ENCODE measurements at places on chromosomes 2 and 18. TPM values are rescaled to one million over a fixed set of nuclear protein-coding genes. Genes with fewer than 3 reads are reported as not detected.

GRCh38 chr2:41828052-41828643 is 219.7 kb upstream of the PKDCC start:
- H3K36me3 ChIP-seq, result no peaks in the 10 kb centered on the region
- no peaks in the 10 kb centered on the region for H3K27me3 ChIP-seq
- no peak overlapping the region for H3K27ac ChIP-seq

- peak overlapping the region; percentile 37 for H3K27ac ChIP-seq
- H3K4me3 ChIP-seq, result no peak overlapping the region
- H3K4me1 ChIP-seq, result peaks cover 21% of the 10 kb centered on the region
- H3K36me3 ChIP-seq, result no peaks in the 10 kb centered on the region
- no peak for DNase-seq
These were observed 70.5 kb downstream of the FMNL2 start for GRCh38 chr2:152405206-152406118.

Gene ALPP
- total RNA-seq, result 0.06 TPM

Gene MATN3
- total RNA-seq, result 3.5 TPM

Gene TRAPPC12
- 56.3 TPM for total RNA-seq

DNA sequence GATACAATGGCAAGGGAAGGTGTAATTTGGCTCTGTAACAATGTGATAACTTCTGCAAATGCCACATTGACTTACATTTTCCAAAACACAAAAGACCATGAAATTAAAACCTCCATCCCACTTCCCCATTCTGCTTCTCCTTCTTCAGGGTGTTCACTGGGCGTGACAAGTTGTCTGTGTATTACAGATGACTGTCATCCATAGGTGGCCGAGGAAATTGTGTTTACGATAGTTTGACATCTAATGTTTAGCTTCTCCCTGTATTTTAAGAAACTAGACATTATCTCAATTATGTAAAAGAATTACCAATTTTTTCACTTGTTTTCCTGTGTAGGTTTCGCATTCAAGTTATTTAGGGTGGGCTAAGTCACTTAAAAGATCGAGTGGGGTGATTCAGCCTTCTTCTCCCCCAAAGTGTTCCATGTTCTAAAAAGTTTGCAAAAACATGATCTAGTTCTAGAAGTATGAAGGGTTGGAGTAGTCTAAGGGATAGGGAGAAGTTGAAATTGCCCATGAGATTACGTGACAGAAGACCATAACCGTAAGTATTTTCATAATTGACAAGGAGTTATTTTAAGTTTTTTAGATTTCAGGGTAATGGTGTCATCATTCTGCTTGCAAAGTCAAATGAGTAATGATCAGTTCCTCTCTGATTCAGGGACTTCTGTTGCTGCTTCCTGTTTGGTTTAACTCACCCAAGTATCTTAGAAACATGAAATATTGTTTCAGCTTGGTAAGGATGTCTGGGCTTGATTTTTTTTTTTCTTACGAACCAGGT is 25.2 kb upstream of the CYTIP start:
- no peak overlapping the region for H3K27ac ChIP-seq
- DNase-seq, result no peak
- H3K4me3 ChIP-seq, result no peak overlapping the region
- H3K27me3 ChIP-seq, result no peaks in the 10 kb centered on the region

DNA sequence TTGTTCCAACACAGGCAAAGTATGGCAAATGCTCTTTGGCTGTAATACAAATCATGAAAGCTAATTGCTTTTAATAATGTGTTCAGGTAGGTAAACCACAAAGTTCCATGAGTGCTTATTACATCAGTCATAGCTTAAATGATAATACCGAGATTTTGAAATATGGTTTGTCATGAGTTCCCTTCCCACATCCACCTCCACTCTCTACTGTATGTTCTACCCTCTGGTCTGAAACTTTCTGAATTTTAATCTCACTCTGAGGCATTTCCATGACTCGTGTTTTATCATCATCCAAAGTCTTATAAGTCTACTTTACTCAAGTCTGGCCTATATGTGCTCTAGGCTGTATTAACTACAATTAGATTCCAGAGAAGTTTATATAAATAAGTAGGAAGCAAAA is 354.8 kb downstream of the AKAIN1 start:
- H3K36me3 ChIP-seq, result no peaks in the 10 kb centered on the region
- DNase-seq, result no peak
- H3K27me3 ChIP-seq, result no peaks in the 10 kb centered on the region
- H3K27ac ChIP-seq, result no peak overlapping the region
- no peaks in the 10 kb centered on the region for H3K4me1 ChIP-seq

- no peaks in the 10 kb centered on the region for H3K4me1 ChIP-seq
- H3K4me3 ChIP-seq, result no peak overlapping the region
- H3K36me3 ChIP-seq, result no peaks in the 10 kb centered on the region
- no peak overlapping the region for H3K27ac ChIP-seq
These were observed 202.4 kb downstream of the PIK3C3 start for GRCh38 chr18:42157420-42157819.

- DNase-seq, result no peak
- H3K27ac ChIP-seq, result no peak overlapping the region
- no peaks in the 10 kb centered on the region for H3K4me1 ChIP-seq
- H3K27me3 ChIP-seq, result no peaks in the 10 kb centered on the region
- no peak overlapping the region for H3K4me3 ChIP-seq
These were observed 324.6 kb downstream of the CCDC178 start for GRCh38 chr18:33115917-33116316.

DNA sequence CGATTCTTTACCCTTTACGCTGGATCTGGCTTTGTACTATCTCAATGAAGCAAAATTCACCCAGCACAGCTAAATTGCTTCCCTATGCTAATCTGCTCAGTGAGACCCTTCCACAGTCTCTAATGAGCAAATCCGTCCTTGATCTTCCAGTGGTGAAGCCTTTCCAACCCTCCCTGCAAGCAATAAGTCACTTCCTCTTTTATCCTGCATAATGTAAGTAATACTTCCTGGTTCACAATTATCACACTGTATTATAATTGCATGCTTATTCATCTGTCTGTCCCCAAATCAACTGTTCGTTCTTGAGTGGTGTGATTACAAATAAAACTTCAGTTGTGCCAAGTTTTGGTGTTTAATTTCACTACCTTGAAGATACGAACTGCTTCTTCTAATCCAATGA is 404.0 kb downstream of the ADCYAP1 start:
- no peak for DNase-seq
- H3K36me3 ChIP-seq, result no peaks in the 10 kb centered on the region
- no peaks in the 10 kb centered on the region for H3K27me3 ChIP-seq
- no peak overlapping the region for H3K4me3 ChIP-seq
- no peak overlapping the region for H3K27ac ChIP-seq
- H3K4me1 ChIP-seq, result no peaks in the 10 kb centered on the region

DNA sequence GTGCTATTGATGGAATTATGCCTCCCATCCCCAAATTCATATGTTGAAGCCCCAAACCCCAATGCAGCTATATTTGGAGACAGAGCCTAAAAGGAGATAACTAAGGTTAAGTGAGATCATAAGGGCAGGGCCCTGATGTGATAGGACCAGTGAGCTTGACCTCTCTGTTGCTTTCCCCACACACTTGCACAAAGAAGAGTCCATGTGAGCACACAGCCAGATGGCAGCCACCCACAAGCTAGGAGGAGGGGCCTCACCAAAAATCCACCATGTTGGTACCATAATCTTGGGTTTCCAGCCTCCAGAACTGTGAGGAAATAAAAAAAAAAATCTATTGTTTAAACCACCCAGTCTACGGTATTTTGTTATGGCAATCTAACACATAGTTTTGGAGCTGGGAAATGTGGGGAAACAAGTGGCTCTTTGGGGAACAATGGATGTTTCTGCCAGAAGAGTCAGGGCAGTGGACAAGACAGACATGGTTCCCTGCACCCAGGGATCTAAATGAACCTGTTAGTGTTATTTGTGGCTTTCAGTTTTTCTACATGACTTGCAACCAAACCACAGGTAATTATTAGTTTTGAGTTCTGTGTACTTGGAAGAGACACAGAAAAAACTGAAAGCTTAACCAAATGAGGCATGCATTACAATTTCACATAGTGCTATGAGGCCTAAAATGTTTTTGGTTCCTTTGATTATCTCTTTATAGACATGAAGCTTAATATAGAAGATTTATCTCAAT is 259.1 kb downstream of the LTBP1 start:
- H3K4me3 ChIP-seq, result no peak overlapping the region
- no peaks in the 10 kb centered on the region for H3K36me3 ChIP-seq
- H3K4me1 ChIP-seq, result no peaks in the 10 kb centered on the region
- DNase-seq, result no peak
- no peaks in the 10 kb centered on the region for H3K27me3 ChIP-seq
- no peak overlapping the region for H3K27ac ChIP-seq

- no peak overlapping the region for H3K27ac ChIP-seq
- H3K36me3 ChIP-seq, result no peaks in the 10 kb centered on the region
- no peaks in the 10 kb centered on the region for H3K4me1 ChIP-seq
- DNase-seq, result no peak
These were observed 336.2 kb downstream of the ZEB2 start for GRCh38 chr2:144183727-144184126.

DNA sequence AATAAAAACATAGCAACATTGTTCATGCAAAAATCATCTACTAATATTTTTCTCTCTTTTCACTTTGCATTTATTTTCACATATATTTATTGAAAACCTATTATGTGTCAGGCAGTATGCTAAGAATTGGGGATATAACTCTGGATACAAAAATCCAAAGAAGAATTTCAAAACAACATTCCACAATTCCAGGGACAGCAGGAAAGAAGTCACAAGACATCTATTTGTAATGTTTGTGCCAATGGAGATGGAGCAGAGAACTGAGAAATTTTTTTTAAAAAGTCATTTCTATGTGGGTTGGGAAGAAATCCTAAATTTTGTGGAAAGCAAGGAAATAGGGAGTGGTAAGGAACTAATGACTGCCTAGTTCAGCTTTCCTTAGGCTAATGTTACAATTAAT is 128.6 kb upstream of the TLK1 start:
- H3K27me3 ChIP-seq, result no peaks in the 10 kb centered on the region
- no peak overlapping the region for H3K4me3 ChIP-seq
- no peak overlapping the region for H3K27ac ChIP-seq
- DNase-seq, result no peak
- H3K4me1 ChIP-seq, result peaks cover 5% of the 10 kb centered on the region

DNA sequence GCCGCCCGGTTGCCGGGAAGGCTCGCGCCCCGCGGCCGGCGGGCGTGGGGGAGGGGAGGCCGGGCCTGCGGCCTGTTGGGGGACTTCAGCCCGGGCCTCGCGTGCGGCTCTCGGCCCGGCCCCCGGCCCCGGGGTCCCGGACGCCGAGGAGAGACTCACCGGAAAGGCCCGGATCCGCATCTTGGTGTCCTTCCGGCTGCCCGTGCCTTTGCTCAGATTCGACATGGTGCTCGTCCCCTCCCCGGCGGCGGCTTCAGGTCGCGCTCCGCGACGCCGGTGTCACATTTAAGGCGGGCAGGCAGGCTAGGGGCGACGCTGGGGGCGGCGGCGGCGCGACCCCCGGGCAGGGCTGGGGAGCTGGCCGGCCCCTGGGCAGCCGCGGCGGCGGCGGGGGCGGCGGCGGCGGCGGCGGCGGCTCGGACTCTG is 365 bp downstream of the CUL3 start:
- peak; percentile 68 for DNase-seq
- no peaks in the 10 kb centered on the region for H3K27me3 ChIP-seq
- H3K4me1 ChIP-seq, result peaks cover 23% of the 10 kb centered on the region
- H3K4me3 ChIP-seq, result peak overlapping the region; percentile 74
- peaks cover 4% of the 10 kb centered on the region for H3K36me3 ChIP-seq
- peak overlapping the region; percentile 84 for H3K27ac ChIP-seq

GRCh38 chr2:232976666-232977437 is 36.2 kb downstream of the NGEF start:
- no peaks in the 10 kb centered on the region for H3K4me1 ChIP-seq
- H3K4me3 ChIP-seq, result no peak overlapping the region
- H3K36me3 ChIP-seq, result no peaks in the 10 kb centered on the region
- no peaks in the 10 kb centered on the region for H3K27me3 ChIP-seq
- DNase-seq, result no peak

- H3K27me3 ChIP-seq, result no peaks in the 10 kb centered on the region
- H3K27ac ChIP-seq, result no peak overlapping the region
- H3K4me1 ChIP-seq, result no peaks in the 10 kb centered on the region
- no peak overlapping the region for H3K4me3 ChIP-seq
- DNase-seq, result no peak
These were observed 359.3 kb downstream of the CMPK2 start for GRCh38 chr2:6506361-6506794.

GRCh38 chr18:52343138-52343537 is 3.1 kb downstream of the DCC start:
- peak; percentile 39 for DNase-seq
- peak overlapping the region; percentile 67 for H3K4me3 ChIP-seq
- H3K4me1 ChIP-seq, result peaks cover 23% of the 10 kb centered on the region
- H3K27me3 ChIP-seq, result peaks cover 6% of the 10 kb centered on the region
- no peaks in the 10 kb centered on the region for H3K36me3 ChIP-seq

Gene HOXD1
- total RNA-seq, result 2.7 TPM

DNA sequence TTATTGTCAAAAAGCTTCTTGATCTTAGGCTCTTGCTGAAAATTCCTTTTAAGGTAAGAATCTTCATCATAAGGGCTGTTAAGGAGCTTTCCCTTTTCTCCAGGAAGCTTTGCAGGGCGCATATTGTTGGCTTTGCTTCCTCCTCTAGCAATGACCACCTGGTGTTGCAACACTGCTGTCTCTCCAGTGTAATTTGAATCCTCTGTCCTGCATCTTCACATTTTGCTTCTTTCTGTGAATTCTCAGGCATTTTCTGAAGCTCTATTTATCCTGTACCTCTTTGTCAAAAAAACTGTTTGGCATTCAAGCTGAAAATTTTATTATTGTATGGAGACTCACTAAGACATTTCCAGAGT is 533.1 kb upstream of the CHAC2 start:
- no peaks in the 10 kb centered on the region for H3K27me3 ChIP-seq
- no peak overlapping the region for H3K4me3 ChIP-seq
- DNase-seq, result no peak
- no peak overlapping the region for H3K27ac ChIP-seq
- H3K36me3 ChIP-seq, result no peaks in the 10 kb centered on the region
- H3K4me1 ChIP-seq, result no peaks in the 10 kb centered on the region

- DNase-seq, result no peak
- H3K4me3 ChIP-seq, result no peak overlapping the region
- H3K36me3 ChIP-seq, result no peaks in the 10 kb centered on the region
- H3K4me1 ChIP-seq, result no peaks in the 10 kb centered on the region
These were observed 68.8 kb upstream of the SMAD7 start for GRCh38 chr18:49019446-49020045.

- no peak for DNase-seq
- no peaks in the 10 kb centered on the region for H3K27me3 ChIP-seq
- H3K27ac ChIP-seq, result peak overlapping the region; percentile 96
- no peaks in the 10 kb centered on the region for H3K36me3 ChIP-seq
These were observed 81.9 kb upstream of the PKDCC start for GRCh38 chr2:41965909-41966295.

Gene ATOH8
- 5.8 TPM for total RNA-seq

Gene CDH7
- total RNA-seq, result 23.1 TPM

DNA sequence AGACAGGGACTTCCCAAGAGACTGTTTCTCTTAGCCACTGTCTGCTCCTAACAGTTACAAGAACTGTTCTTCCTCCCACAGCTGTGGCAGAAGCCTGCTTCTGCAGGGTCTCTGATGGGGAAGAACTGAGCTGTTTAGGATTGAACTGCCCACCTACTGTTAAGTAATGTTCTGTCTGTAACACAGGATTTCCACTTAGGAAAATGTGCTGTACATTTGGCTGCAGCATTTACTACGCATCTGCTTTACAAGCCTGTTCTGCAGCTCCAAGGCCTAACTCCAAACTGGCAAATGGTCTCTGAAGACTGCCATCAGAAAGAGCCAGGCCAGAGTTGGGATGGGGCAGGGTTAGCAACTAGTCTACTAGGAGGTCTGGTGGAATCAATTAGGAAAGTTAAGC is 87.8 kb upstream of the UPP2 start:
- H3K4me3 ChIP-seq, result no peak overlapping the region
- peaks cover 5% of the 10 kb centered on the region for H3K4me1 ChIP-seq
- peak; percentile 40 for DNase-seq
